ENCODE measurements at places on chromosomes 3 and 15.

- peak; percentile 65 for DNase-seq
Measured at GRCh38 chr3:171407759-171408158, 52.4 kb downstream of the TNIK start.

- DNase-seq = no peak
Measured at GRCh38 chr3:141444586-141445285, 42.1 kb upstream of the RASA2 start.

DNA sequence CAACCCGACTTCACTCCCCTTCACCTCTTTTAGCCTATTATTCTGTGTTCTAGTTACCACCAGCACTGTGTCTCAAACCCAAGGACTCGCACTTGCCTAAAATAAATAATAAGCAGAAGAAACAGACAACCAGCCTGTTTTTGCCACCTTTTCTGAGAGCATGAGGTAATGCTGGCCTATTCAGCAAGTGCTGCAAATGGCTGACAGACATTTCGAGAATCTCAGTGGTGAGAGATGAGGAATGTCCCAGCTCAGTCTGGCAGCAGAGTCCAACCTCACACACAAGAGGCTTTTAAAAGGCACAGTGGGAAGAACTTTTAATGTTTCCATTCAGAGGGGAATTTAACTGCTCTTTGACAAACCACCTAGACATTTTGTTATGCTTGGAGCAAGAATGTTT lies 143.3 kb upstream of the GMNC start:
- no peak for DNase-seq

GRCh38 chr15:63938486-63939061 lies 104.8 kb upstream of the HERC1 start:
- DNase-seq = peak; percentile 24

DNA sequence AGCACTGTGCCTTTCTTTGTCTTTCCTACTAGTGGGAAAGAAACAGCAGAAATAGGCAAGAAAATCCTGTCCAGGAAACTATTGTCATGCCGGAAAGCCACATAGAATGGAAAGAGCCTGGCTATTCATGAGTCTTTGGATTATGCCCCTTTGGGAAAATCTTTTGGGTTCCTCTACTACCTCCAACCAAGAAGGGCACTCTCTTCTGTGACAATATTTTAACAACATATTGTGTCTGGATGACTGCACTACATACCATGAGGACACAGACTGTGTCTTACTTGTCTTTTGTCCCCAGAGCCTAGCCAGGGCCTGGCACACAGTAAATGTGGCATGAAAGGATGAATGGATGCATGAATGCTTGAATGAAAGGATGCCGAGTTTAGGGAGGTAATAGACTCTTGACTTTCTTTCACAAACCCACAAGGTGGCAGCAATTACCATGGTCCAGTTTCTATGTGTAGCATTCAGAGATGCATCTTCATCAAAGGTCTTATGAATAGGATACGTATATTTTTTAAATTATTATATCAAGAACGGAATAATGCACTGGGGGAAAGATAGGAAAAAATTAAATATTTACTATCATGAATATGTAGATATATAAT lies 30.3 kb downstream of the ARL14 start:
- peak; percentile 74 for DNase-seq

- peak; percentile 4 for DNase-seq
Measured at GRCh38 chr3:140386357-140387100, 291.3 kb upstream of the TRIM42 start.

GRCh38 chr3:50600841-50601591 lies 10.6 kb downstream of the CISH start:
- peak; percentile 99 for DNase-seq

DNA sequence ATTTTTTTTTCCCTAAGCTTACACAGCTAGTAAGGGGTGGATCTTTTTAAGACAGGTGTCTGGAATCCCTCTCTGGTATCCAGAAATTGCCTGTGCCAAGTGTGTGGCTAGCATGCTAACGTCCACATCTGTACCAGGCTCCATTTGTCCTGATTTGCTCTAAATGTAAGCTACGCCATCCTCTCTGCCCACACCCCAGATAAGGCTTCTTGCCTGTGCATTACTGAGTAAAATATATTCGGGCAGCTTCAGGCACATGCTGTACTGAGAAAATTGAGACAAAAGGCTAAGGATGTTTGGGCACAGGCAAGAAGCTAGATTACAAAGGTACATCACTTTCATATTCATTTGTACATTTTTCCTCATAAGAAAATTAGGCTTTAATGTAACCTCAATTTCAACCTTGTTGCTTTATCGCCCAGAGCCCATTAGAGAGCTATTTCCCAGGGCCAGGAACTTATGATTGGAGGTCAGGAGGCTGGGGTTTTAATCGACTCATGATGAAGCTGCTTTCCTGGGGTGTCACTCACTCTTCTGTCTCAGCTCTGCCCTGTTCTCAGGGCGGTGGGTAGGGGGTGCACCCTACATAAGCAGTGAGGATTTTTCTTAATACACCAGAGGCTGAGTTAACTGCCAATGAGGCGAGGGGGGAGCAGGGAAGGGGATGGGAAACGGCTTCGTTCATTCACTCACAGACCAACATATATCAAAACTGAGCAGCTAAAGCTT lies 106.3 kb downstream of the RORA start:
- DNase-seq = no peak
